ENCODE measurements at places on chromosomes 2 and 18.

- H3K27ac ChIP-seq, result no peak overlapping the region
- no peaks in the 10 kb centered on the region for H3K36me3 ChIP-seq
- H3K27me3 ChIP-seq, result no peaks in the 10 kb centered on the region
- no peaks in the 10 kb centered on the region for H3K4me1 ChIP-seq
- no peak overlapping the region for H3K4me3 ChIP-seq
Observed at GRCh38 chr2:55763721-55764120, 70.1 kb upstream of the PNPT1 start.

DNA sequence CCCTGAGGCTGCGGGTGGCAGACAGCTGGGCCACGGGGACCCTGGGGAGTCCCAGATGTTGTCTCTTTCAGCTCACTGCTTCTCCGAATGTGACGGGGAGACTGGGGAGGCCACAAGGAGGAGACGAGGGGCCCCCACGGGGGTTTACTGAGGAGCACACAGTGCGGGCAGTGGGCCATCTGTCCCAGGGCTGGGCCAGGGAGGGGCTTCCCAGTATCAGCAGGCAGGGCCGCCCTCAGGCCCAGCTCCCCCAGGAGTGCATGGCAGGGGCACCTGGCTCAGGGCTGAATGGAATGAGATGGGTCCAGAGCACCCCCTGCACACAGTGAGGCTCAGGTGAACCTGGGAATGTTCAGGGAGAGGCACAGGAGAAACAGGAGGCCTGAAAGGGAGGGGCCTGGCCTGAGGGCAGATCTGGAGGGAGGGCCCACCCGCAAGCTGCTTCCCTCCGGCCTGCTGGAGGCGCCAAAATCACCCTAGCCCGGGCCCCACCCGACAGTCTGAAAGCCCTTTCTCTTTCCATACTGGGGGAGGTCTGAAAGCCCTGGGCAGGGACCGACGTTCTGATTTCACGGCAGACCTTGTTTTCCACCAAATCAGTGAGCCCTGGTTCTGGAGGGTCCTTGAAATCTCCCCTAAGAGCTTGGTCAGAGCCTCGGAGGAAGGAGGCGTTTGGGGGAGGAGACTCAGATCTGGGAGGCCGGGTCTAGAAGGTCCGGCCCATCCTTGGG, 35.5 kb upstream of the PTMA start:
- H3K27ac ChIP-seq, result peak overlapping the region; percentile 92
- no peaks in the 10 kb centered on the region for H3K36me3 ChIP-seq
- H3K4me1 ChIP-seq, result peaks cover 52% of the 10 kb centered on the region
- no peaks in the 10 kb centered on the region for H3K27me3 ChIP-seq
- peak overlapping the region; percentile 23 for H3K4me3 ChIP-seq

DNA sequence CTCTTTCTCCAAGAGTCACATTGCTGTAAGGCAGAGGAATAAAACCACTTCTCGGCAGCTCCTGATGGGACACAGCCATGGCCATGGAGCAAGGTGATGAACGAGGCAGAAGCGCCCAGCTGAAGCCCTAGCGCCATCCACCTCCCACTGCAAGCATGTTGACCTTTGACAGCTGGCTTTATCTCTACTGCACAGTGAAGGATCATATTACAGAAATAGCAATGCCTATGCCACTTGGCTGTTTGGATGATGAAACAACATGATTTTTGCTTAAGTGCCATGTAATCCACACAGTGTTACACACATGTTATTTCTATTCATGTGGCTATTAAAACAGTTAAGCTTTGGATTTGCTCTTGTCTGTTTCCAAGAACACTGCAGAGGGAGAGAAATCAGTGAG, 167.7 kb downstream of the VAPA start:
- no peaks in the 10 kb centered on the region for H3K36me3 ChIP-seq
- DNase-seq, result no peak
- no peaks in the 10 kb centered on the region for H3K27me3 ChIP-seq

- H3K36me3 ChIP-seq, result peaks cover 96% of the 10 kb centered on the region
- H3K4me1 ChIP-seq, result no peaks in the 10 kb centered on the region
- no peak for DNase-seq
Observed at GRCh38 chr2:231795525-231796327, 9.5 kb downstream of the COPS7B start.

DNA sequence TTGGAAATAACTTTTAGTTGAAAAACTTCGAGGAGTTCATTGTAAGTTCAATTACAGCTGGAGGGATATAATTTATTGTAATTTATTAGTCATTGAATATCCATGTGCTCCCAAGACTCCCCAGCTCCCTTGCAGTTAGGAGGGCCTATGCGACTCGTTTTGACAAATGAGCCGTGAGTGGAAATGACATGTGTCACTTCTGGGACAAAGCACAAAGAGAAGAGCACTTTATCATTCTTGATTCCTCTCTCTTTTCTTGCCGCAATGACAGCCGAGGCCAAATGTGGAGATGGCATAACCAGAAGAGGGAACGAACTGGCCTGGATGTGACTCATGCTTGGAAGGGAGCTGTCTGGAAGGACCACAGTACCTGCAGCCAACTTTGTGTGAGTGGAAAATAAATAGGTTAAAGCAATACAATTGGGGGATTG, 44.2 kb upstream of the ITSN2 start:
- H3K4me1 ChIP-seq, result peaks cover 4% of the 10 kb centered on the region
- no peaks in the 10 kb centered on the region for H3K36me3 ChIP-seq
- peaks cover 2% of the 10 kb centered on the region for H3K27me3 ChIP-seq
- no peak overlapping the region for H3K4me3 ChIP-seq
- no peak overlapping the region for H3K27ac ChIP-seq

DNA sequence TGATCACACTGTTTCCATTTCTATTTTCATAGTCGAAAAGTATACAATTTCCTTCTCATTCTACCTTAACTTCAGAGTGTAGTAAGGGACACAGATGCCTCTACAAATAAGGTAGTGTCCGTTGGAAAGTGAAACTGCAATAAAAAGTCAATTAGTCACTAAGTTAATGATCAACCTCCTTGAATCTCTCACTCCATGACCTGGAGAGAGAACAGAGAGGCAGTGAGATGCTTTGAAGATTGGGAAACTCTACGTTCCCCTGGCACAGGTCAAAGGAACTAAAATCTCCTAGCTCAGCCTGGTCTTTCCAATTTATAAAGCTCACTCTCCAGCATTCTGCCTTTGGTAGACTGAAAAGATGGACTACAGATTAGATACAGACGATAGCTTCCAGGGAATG, 153.8 kb upstream of the ACAA2 start:
- no peak for DNase-seq
- no peaks in the 10 kb centered on the region for H3K36me3 ChIP-seq
- no peaks in the 10 kb centered on the region for H3K27me3 ChIP-seq
- H3K4me3 ChIP-seq, result no peak overlapping the region
- peaks cover 4% of the 10 kb centered on the region for H3K4me1 ChIP-seq

DNA sequence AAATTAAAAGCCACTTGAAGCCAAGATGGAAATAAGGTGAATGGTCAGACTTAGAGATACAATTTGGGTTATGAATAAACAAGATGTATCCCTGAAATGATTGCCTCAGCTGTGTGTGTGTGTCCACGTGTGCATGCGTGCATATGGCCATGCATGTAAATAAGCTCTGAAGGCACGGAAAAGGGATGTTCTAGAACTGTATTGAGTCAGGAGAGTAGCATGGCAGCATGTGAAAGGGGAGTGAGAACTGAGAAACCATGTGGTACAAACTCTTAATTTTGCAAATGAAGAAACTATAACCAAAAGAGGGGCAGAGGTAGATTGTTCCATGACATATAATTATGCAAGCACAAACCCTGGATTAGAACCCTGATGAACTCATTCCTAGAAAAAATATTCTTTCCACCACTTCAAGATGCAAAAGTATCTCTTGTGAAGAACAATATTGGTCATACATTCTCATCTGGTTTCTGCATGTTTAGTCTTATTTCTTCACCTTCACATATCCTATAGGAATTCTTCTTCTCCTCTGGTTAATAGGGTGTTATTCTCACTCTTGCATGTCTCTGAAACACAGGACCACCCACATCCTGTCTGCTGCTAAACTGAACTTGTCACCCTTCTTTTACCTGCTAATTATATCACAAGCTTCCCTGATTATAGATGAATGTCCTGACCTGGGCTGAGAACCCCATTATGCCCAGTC, 455.8 kb downstream of the SETBP1 start:
- no peak overlapping the region for H3K4me3 ChIP-seq
- H3K27me3 ChIP-seq, result no peaks in the 10 kb centered on the region
- H3K27ac ChIP-seq, result no peak overlapping the region

GRCh38 chr2:50551868-50552267, 480.1 kb downstream of the NRXN1 start:
- DNase-seq, result no peak
- H3K4me1 ChIP-seq, result no peaks in the 10 kb centered on the region
- H3K36me3 ChIP-seq, result no peaks in the 10 kb centered on the region
- H3K27me3 ChIP-seq, result no peaks in the 10 kb centered on the region
- no peak overlapping the region for H3K4me3 ChIP-seq
- H3K27ac ChIP-seq, result no peak overlapping the region

DNA sequence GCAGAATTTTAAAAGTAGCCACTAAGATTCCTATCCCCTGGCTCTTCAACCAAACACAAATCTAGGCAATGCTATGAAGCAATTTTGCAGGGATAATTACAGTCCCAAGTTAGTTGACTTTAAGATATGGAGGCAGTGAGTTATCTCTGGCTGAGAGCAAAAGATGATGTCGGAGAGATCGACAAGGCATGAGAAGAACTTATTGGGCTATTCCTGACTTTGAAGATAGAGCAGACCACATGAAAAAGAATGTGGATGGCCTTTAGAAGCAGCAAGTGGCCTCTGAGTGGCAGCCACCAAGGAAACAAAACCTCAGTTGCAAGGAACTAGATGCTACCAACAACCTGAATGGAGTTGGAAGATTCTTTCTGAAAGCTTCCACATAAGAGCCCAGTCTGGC, 58.2 kb upstream of the PPM1B start:
- no peak overlapping the region for H3K27ac ChIP-seq
- no peaks in the 10 kb centered on the region for H3K36me3 ChIP-seq
- no peaks in the 10 kb centered on the region for H3K4me1 ChIP-seq
- no peak for DNase-seq
- H3K27me3 ChIP-seq, result no peaks in the 10 kb centered on the region

GRCh38 chr2:63893163-63893562, 51.5 kb downstream of the UGP2 start:
- H3K4me1 ChIP-seq, result no peaks in the 10 kb centered on the region
- H3K36me3 ChIP-seq, result peaks cover 45% of the 10 kb centered on the region
- H3K27ac ChIP-seq, result no peak overlapping the region
- no peak for DNase-seq

DNA sequence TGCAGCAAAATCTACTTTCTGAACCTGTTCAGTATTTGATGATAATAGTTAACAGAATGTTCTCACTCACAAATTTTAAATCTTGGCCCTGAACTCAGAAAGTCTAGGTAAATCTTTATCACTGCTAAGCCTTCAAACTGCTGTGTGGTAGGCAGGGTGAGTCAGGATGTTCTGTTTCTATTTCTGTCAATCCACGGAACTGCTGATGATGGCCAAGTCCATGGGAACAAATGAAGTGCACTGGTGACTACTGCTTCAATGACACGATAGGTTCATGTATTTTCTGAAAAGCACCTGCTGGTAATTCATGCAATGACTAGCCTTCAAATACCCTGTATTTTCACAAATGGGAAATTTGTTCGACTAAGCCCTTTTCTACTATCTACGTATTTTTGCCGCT, 14.2 kb downstream of the NIFK start:
- H3K4me1 ChIP-seq, result no peaks in the 10 kb centered on the region
- no peak overlapping the region for H3K4me3 ChIP-seq
- no peak overlapping the region for H3K27ac ChIP-seq

DNA sequence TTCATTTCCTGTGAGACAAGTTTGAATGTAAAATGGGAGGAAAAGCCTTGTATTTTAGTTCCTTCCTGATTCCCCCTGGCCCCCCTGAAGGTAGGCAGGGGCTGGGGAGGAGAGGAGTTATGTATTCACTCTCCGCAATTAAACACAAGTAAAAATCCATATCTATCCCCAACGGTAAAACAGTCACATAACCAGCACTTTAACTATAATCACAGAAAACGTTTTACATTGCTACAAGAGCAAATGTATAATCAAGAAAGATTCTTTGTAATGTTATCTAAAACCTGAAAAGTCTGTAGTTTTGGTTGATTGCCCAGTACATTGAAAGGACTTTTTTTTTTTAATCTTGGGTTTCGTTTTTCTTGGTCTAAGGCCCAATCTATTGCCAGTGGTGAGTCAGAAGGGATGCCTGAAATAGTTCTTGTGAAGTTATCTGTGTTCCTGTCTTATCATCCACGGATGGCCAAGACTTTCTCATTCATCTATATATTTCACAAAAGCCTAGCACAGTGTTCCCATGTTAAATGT, 34.5 kb upstream of the CCNYL1 start:
- H3K4me1 ChIP-seq, result no peaks in the 10 kb centered on the region
- DNase-seq, result no peak
- H3K27ac ChIP-seq, result no peak overlapping the region
- no peaks in the 10 kb centered on the region for H3K27me3 ChIP-seq
- no peak overlapping the region for H3K4me3 ChIP-seq

GRCh38 chr2:55796121-55796520, 102.5 kb upstream of the PNPT1 start:
- H3K27me3 ChIP-seq, result no peaks in the 10 kb centered on the region
- no peaks in the 10 kb centered on the region for H3K4me1 ChIP-seq
- no peak overlapping the region for H3K27ac ChIP-seq
- H3K36me3 ChIP-seq, result no peaks in the 10 kb centered on the region
- no peak overlapping the region for H3K4me3 ChIP-seq

GRCh38 chr2:109660046-109660860, 46.1 kb downstream of the SOWAHC start:
- DNase-seq, result no peak
- no peaks in the 10 kb centered on the region for H3K36me3 ChIP-seq
- H3K27ac ChIP-seq, result no peak overlapping the region
- no peak overlapping the region for H3K4me3 ChIP-seq
- no peaks in the 10 kb centered on the region for H3K4me1 ChIP-seq
- H3K27me3 ChIP-seq, result no peaks in the 10 kb centered on the region

DNA sequence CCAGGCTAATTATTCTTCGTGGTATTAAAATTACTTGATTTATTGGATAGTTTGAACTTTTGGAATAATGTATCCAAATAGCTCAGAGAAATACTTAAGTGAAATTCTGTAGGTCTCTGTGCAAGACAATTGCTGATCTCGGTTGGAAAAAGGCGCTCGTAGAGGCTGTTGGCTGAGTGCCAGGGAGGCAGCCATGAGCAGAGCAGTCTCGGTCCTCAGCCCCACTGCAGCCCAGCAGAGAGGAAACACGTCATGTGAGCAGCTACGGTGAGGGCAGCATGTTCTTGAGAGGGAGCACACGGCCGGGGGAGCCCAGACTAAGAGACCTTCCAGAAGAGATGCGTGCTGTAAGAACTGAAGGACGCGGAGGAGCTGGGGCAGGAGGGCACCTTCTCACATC, 42.5 kb downstream of the DCDC2C start:
- no peaks in the 10 kb centered on the region for H3K36me3 ChIP-seq
- no peak overlapping the region for H3K4me3 ChIP-seq
- DNase-seq, result peak; percentile 31
- H3K27ac ChIP-seq, result no peak overlapping the region
- no peaks in the 10 kb centered on the region for H3K4me1 ChIP-seq

GRCh38 chr2:232926431-232926939, 56.4 kb downstream of the SNORC start:
- no peak overlapping the region for H3K27ac ChIP-seq
- DNase-seq, result no peak
- peaks cover 3% of the 10 kb centered on the region for H3K27me3 ChIP-seq
- peaks cover 27% of the 10 kb centered on the region for H3K4me1 ChIP-seq

- no peak for DNase-seq
- no peak overlapping the region for H3K27ac ChIP-seq
- H3K27me3 ChIP-seq, result no peaks in the 10 kb centered on the region
- H3K36me3 ChIP-seq, result no peaks in the 10 kb centered on the region
Observed at GRCh38 chr2:8418721-8419120, 263.1 kb upstream of the ID2 start.

GRCh38 chr2:10873790-10874437, 37.8 kb upstream of the KCNF1 start:
- no peaks in the 10 kb centered on the region for H3K36me3 ChIP-seq
- no peaks in the 10 kb centered on the region for H3K4me1 ChIP-seq
- DNase-seq, result no peak
- no peak overlapping the region for H3K27ac ChIP-seq
- no peak overlapping the region for H3K4me3 ChIP-seq

Measured in upper lobe of left lung (tissue), 6 donors.